Activated CD8-positive, alpha-beta T cell treated with anti-CD3 and anti-CD28 coated beads for 36 hours (primary cell): ENCODE measurements at places on chromosomes 1 and 21. TPM values are rescaled to one million over a fixed set of nuclear protein-coding genes. Genes with fewer than 3 reads are reported as not detected.

DNA sequence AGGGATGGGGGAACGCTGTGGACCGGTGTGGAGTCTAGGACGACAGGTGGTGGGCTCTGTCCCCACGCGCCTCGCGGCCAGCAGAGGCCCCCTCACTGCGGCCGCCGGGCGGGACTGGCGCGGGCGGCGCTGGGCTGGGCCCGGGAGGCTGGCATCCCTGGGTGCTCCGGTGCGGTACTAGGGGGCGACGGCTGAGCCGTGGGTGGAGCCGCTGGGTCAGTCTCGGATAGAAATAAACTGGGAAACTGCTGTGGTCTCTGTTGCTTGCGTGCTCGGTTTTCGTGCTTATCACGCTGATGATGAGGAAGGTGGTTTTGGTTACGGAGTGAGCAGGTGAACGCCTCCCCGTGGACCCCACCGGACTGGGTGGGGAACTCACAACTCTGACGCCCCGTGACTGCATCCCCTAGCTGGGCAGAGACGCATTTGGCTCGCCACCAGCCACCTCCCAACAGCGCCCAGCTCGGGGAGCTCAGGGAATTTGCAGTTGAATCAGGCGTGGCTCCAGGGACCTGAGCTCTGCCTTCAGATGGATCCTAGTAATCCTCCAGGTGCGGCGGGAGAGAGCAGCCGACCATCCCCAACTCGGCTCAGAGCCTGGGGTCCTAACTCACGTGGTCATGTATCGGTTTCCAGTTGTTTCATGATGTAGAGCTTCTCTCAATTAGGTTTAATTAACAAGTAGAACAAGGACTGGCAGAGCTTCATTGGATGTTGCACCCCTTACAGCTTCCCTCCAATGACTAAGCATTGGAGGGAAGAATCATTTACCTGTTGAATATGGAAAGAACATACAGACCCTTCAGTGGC lies 32.1 kb downstream of the HSD17B7 start:
- DNase-seq = peak; percentile 22

GRCh38 chr1:88998716-88999115 lies 6.3 kb upstream of the KYAT3 start:
- DNase-seq = peak; percentile 29

- no peak for DNase-seq
Measured at GRCh38 chr1:214303141-214303930, 22.4 kb downstream of the SMYD2 start.

GRCh38 chr1:201983380-201983805 lies 945 bp downstream of the RNPEP start:
- no peak for DNase-seq

OR2L13 gene
- not detected for total RNA-seq
